ENCODE measurements at places on chromosomes 2 and 18.

GRCh38 chr2:75627902-75628504 is 18.6 kb upstream of the MRPL19 start:
- DNase-seq: peak; percentile 42

GRCh38 chr2:67719351-67719750 is 322.2 kb downstream of the ETAA1 start:
- DNase-seq: no peak

DNA sequence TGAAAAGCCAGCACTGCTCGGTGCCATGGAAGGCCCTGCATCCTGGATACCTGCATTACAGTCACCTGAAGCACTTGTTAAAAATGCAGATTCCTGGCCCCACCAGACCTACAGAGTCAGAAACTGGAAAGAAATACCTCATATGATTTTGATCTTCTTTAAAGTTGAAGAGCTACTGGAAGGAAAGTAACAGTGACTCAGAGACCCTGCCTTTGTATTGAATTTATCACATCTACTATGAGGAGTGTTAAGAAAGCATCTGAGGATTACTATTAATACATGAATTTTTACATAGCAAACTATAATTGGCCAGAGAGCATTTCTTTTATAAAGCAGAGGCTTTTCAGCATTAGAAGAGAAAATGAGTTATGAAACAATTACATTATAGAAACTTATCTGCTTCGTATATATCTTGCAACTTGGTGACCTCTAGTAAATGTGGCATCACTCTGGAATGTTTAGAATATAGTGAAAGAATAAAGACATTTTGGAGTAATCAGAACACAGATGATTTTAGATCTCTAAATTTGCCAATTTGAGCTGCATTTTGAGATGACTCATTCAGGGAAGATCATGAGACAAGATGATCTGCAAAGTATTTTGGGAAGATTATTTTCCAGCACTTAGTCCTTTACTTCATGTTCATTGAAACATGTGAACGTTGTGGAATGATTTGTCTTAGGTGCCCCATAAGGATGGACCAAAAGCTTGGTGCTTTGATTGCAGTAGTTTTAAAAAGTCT is 12.2 kb downstream of the PTPRM start:
- DNase-seq: no peak

DNA sequence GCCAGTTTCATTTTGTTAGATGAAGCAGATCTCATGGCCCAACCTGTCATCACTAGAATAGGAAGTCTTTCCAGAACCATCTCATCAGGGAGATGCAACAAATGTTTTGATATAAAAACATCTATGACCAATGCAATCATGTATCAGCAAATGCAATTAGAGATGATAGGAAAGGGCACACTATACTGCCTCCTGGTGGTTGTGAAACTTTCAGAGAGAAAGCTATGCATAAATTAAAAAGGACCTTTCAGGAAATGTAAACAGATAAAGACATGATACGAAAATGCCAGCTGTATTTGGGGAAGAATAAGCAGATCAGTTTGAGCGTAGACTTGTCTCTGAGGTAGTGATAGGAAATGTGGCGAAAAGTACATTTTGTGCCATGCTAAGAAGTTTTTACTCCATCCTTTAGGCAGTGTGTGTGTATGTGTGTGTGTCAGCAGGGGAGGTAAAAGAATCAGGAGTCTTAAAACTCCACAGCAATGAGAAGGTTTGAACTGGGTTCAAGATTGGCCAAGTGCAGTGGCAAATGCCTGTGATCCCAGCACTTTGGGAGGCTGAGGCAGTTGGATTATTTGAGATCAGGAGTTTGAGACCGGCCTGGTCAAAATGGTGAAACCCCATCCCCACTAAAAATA is 479.3 kb downstream of the CPS1 start:
- no peak for DNase-seq

- DNase-seq: no peak
Observed at GRCh38 chr18:25047983-25048382, 304.0 kb downstream of the ZNF521 start.

DNA sequence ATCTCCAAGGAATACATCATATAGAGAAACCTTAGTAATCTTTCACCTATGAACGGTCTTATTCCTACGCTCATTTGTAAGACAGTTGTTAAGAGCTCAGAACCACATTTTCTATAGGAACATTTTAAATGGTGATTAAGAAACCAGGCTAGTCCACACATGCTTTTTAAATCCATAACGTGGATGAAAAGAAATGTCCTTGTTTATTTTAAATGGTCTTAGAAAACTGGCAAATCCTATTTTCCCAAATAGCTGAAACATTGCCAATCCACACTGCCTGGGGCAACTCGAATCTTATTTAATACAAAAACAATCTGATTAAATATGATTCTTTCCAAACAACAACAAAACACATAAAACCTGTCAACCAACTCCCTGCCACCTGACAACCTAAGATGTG is 23.7 kb downstream of the METTL8 start:
- no peak for DNase-seq

DNA sequence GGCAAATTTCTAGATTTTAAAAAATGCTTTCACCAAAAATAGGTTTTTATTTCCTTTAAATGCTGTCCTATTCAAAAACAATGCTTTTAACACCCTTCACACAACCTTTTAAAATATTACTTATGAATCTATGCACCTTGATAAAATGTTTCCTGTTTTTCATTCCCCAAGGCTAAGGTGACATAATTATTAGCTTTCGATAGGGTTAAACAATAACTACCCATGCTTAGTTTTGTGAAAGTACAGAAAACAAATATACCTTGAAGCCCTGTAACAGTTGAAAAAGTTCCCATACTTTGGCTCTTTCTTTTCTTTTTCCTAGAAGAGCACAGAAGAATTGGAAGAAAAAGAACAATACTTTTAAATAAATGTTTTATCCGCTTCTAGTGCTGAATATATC is 54.9 kb upstream of the ITPRID2 start:
- no peak for DNase-seq

Data from CD4-positive, alpha-beta T cell treated with Interleukin-1 beta for 1 hour (primary cell).